Activated naive CD4-positive, alpha-beta T cell treated with Interleukin-2 at 50 U/mL for 16 hours (primary cell): ENCODE measurements at places on chromosomes 4 and X.
A peak's percentile ranks its signal among the peaks of the same experiment; 100 is the strongest.

DNA sequence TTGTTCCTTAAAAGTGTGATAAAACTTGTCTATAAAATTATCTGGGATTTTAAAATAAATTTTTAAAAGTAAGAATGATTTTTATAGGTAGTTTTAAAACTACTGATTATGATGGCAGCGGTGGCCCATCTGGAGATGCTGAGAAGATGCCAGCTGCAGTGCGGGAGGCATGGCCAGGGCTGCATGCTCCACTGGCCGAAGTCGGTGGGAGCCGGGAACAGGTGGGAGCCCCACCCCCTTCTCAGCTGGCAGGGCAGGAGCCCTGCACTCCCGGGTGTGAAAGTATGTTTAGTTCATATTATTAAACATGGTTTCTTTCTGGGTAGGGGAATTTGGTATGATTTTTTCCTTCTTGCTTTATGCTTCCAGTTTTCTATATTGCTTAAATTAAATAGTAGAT is 63.8 kb downstream of the CORIN start:
- DNase-seq, result no peak

GRCh38 chr4:83536362-83537272 is 709 bp downstream of the GPAT3 start:
- DNase-seq, result peak; percentile 2

- DNase-seq, result no peak
These were observed 48.9 kb upstream of the MTNR1A start for GRCh38 chr4:186604124-186604807.

- DNase-seq, result peak; percentile 74
These were observed 725 bp downstream of the FAM120C start for GRCh38 chrX:54182194-54182863.

- no peak for DNase-seq
These were observed 288.7 kb upstream of the CTSO start for GRCh38 chr4:156242390-156242789.

GRCh38 chrX:120672841-120673530 is 43.1 kb upstream of the C1GALT1C1 start:
- no peak for DNase-seq
